ENCODE measurements at places on chromosomes 2 and 18. TPM values are rescaled to one million over a fixed set of nuclear protein-coding genes. Genes with fewer than 3 reads are reported as not detected.

Gene ME2
- 13.2 TPM for total RNA-seq

DNA sequence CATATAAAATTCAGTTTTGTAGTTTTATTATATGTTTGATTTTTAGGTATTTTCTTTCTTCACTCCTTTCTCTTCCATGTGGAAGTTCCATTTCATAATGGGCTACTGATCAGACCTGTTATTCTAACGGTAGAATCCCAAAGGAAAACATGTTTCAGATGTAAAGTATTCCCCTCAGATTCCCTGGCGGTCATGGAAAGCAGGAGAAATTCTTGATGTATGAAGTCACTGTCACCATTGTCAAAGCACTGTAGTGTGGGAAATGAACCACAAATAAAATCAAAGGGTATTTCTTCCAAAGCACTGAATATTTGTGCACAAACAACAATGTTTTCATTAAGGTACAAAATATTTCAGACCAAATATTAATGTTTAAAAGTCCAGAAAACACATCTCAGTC, 237.3 kb upstream of the KLHL14 start:
- no peak for DNase-seq

GRCh38 chr2:211946960-211947359, 591.6 kb downstream of the ERBB4 start:
- no peak for DNase-seq

DNA sequence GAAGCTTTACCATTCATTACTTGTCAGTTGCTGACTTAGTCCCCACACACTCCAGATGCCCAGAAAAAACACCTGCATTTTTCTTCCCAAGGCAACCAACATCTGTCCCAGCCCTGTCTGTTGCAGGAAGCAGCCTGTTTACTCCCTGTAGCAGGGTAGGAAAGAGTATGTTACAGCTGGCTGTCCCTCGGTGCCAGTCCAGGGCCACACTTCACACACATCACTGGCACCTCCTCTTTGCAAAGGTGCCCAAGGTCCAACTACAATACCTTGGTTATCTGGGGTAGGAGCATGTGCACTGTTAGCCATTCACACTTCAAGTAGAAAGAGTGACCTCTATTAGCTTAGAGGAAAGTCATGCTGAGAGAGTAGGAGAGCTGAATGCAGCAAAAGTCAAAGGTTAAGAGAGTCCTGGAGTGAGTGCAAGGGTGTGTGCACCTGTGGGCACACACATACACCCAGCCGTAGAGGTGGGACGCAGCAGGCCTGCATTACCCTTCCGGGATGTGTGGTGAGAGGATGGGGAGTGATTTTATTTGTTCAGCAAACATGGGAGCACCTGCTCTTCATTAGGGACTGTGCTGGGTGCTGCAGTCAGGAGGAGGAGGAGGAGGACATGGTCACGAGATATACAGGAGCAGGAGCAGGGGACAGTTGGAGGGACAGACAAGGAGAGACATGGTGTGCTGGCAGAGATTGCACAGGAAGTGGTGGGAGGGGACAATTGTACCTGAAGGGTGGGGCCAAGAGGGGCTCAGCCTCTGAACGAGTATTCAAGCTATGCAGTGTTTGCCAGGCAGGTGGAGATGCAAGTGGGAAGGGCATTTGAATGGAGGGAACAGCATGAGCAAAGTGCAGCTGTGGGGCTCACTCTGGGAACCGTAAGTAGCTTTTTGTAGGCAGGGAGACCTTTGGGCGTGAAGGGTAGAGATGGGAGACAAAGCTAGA, 69.8 kb downstream of the TSN start:
- no peak for DNase-seq

GRCh38 chr2:135641156-135642068, 100.2 kb upstream of the UBXN4 start:
- no peak for DNase-seq

GRCh38 chr2:170712653-170713542, 2.2 kb upstream of the SP5 start:
- no peak for DNase-seq

Gene UGT1A5
- 4.6 TPM for total RNA-seq

Gene NOSTRIN
- total RNA-seq, result 3.5 TPM

DNA sequence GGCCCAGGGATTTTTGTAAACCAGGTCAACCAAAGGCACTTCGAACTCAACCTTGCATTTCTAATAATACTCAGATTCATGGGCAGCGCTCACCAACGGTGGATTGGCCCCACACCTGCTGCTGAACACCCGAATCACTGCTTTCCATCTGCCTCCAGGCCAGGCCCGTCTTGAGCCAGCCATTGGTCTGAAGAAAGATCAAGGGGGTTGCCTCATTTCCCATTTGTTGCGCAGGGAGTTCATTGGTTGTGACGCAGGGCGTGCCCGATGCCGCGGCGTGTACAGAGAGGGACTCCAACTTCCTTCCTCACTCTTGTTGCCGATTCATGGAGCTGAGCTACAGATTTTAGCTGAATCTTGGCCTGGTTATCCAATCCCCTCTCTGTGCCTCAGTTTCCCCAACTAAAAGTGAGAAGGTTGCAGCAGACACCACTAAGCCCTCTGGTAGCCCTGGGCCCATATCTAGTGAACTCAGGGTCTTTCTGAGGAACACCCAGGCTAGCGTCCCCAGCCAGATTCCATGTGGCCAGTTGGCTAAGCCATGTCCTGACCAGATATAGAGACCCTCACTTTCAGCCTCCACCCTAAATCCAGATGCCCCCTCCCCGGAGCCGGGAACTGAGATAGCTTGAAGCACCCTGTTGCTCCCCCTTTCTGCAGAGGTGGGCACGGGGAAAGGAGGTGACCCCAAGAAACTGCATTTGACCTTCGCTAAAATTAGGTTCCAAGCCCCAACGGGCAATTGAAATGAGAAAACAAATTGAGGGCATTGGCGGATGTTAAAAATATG, 60.9 kb upstream of the HPCAL1 start:
- DNase-seq, result no peak

Gene LAMA1
- total RNA-seq, result 0.33 TPM

All from left lobe of liver (tissue), 2 donors.